Muscle of leg (tissue), 16 donors: ENCODE measurements at places on chromosomes 7 and 10. TPM values are rescaled to one million over a fixed set of nuclear protein-coding genes. Genes with fewer than 3 reads are reported as not detected.

Gene CCDC6
- 18.4 TPM for total RNA-seq

DNA sequence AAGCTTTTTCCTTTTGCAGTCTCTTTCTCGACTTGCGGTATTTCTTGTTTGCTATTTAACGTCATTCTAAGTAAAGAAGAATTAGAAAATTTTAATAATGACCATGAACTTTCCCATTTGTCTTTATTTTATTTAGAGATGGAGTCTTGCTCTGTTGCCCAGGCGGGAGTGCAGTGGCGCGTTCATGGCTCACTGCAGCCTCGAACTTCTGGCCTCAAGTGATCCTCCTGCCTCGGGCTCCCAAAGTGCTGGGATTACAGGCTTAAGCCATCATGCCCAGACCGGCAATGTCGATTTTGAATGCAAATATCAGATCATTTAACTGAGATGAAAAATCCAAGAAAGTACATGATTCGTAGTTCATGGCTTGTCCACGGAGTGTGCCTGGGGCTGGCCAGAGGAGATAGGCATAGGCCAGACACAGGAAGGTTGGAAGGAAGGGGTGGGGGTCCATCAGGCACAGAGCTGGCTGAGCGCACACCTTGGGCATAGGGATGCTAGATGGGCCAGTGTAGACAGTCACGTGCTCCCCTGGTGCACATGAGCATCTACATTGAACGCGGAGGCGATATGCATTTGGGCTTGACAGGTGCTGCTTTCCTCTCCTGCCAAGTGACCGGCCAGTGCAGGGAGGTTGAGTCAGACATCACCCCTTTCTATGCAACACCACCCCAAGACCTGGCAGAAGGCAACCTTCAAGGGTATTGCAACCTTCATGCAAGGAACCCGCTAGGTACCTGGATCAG lies 38.9 kb upstream of the DAGLB start:
- H3K4me1 ChIP-seq = peaks cover 10% of the 10 kb centered on the region
- H3K4me3 ChIP-seq = no peak overlapping the region

GRCh38 chr10:77411805-77412204 lies 225.8 kb downstream of the KCNMA1 start:
- H3K36me3 ChIP-seq = no peaks in the 10 kb centered on the region
- no peak for DNase-seq

GRCh38 chr7:1931951-1932270 lies 261.8 kb downstream of the ELFN1 start:
- H3K27me3 ChIP-seq = no peaks in the 10 kb centered on the region
- H3K27ac ChIP-seq = peak overlapping the region; percentile 42
- H3K36me3 ChIP-seq = peaks cover 4% of the 10 kb centered on the region
- no peak overlapping the region for H3K4me3 ChIP-seq
- peaks cover 27% of the 10 kb centered on the region for H3K4me1 ChIP-seq
- no peak for DNase-seq

DNA sequence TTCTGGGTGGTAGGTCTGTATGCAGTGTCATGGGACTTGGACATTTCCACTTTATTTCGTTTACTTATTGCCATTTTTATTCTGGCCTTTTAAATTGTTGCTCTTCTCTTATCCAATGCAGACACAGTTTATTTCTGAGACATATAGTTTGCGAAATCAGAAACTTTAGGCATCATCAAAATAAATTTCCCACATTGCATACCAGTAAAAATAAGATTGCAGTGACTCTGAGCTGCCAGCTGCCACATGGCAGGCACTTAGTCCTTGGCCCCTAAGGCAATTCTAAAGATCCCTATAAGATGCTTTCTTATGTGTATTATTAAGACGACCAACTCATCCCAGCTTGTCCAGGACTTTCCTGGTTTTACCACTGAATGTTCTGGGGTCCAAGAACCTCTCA lies 81.8 kb upstream of the ANKRD1 start:
- H3K4me3 ChIP-seq = no peak overlapping the region
- H3K4me1 ChIP-seq = peaks cover 4% of the 10 kb centered on the region
- H3K27me3 ChIP-seq = no peaks in the 10 kb centered on the region
- no peaks in the 10 kb centered on the region for H3K36me3 ChIP-seq
- no peak for DNase-seq

Gene HTR5A
- total RNA-seq = not detected

DNA sequence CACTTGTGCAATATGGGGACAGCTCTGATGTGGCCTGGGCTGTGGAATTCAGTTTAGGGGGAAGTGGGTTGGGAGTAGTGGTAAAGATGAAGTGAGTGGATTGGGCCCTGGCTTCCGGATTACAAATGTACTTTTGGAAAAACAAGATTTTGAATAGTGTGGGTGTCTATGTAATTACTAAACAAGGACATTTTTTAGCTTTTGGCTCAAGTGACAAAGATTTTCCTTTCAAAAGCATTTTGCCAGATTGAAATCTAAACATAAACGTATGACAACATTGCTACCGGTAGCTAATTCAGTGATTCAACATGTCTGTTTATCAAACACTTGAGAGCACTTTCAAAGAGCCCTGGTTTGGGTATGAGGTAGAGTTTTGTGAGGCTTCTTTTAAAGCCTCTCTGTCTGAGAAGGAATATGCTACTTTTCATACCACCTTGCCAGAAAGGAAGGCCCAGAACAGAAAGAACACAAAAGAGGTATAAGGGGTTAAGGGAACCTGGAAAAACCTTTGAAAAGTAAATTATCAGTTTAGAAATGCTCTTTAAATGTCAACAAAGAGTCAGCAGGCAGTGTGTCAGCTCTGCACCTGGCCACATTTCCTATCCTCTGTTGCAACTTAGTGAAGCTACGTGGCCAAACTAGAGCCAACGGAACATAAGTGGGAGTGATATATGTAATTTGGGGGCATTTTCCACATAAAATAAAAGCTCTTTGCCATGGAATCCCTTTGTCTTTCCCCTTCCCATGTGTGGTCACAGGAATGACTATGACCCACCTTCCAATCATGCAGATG lies 516.1 kb downstream of the NRG3 start:
- H3K4me3 ChIP-seq = no peak overlapping the region
- no peaks in the 10 kb centered on the region for H3K36me3 ChIP-seq
- no peak overlapping the region for H3K27ac ChIP-seq
- no peaks in the 10 kb centered on the region for H3K27me3 ChIP-seq
- no peak for DNase-seq

Gene DGKI
- 1.4 TPM for total RNA-seq
